Activated T-cell treated with anti-CD3 and anti-CD28 coated beads, Interleukin-2, amount 50 U/mL, for 4 hours (primary cell): ENCODE measurements at places on chromosomes 5 and 9.

GRCh38 chr5:136522217-136522956 lies 157.0 kb upstream of the TRPC7 start:
- no peak for DNase-seq

DNA sequence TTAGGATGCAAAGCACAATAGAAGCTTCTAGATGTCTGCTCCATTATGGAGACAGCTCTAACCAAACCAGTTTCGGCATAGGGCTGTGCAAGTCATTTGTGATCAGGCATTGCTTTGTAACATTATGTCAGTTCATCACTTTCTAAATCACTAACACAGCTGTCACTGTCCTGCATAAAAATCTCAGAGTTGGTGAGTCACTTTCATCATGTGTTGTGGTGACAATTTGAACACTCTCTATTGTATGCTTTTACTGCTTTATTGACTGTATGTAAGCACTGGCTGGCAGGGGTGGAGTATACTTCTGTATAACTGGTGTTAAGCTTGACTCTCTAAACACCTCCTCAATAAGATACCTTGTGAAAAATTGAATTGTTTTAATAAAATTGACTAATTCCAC lies 77.9 kb downstream of the SLCO4C1 start:
- no peak for DNase-seq

GRCh38 chr9:123003466-123003865 lies 30.0 kb upstream of the GPR21 start:
- DNase-seq = no peak

DNA sequence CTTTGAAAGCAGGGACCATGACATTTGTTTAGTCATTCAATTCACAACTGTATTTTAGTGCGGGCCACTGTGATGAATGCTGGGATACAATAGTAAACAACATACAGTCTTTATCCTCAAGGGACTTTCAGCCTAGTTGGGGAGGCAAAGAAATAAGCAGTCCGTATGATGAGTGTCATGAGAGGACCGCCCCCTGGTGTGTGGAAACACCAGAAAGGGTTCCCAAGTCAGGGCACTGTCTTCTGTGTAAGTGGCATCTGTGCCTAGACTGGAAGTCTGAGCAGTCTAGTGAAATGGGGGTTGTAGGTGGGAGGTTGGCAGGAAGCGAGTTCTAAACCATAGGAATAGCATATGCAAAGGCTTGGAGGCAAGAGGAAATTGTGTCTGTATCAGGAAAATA lies 6.8 kb downstream of the C9orf43 start:
- no peak for DNase-seq

GRCh38 chr9:112352209-112352608 lies 18.8 kb upstream of the PTBP3 start:
- no peak for DNase-seq

GRCh38 chr5:98798371-98798770 lies 24.9 kb downstream of the RGMB start:
- no peak for DNase-seq

GRCh38 chr5:57834829-57835608 lies 352.4 kb upstream of the ACTBL2 start:
- no peak for DNase-seq

DNA sequence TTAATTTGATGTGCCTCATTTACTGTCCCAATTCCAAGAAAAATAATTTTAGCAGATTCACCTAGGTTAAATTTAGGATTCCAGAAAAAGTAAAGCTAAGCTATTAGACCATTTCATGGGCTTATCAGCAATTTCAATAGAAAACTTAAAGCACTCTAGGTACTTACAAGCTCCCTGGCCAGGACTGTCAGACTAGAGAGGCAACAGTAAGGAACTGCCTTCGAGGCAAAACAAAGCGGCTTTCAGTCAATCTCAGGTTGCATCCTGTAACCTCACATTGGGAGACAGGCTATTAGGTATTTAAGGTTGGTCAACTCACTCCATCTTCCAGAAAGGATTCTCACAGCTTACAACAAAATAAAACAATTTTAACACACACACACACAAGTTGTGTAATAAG lies 48.7 kb upstream of the FSD1L start:
- DNase-seq = no peak

GRCh38 chr5:40166802-40167201 lies 512.9 kb upstream of the PTGER4 start:
- no peak for DNase-seq

GRCh38 chr5:34735491-34736426 lies 79.6 kb downstream of the RAI14 start:
- no peak for DNase-seq

DNA sequence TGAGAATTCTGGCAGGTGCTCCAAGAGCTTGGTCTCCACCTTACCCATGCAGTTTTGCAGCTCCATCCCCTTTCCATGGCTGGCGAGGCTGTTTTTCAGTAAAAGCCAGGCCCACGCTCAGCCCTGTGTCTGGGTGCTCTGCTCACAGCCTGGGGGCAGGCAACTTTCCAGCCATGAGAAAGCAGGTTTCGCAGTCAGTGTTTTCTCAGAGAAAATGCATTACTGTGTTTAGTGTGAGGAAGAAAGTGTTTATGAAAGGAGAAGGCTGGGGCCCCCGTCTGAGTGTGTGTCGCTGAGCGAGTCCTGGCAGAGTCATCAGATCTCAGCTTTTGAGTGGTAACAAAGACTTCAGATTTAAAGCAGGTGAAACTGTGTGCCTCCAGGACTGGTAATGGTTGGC lies 248.1 kb downstream of the IRX1 start:
- no peak for DNase-seq

GRCh38 chr5:177366528-177367322 lies 9.0 kb downstream of the RGS14 start:
- DNase-seq = no peak

DNA sequence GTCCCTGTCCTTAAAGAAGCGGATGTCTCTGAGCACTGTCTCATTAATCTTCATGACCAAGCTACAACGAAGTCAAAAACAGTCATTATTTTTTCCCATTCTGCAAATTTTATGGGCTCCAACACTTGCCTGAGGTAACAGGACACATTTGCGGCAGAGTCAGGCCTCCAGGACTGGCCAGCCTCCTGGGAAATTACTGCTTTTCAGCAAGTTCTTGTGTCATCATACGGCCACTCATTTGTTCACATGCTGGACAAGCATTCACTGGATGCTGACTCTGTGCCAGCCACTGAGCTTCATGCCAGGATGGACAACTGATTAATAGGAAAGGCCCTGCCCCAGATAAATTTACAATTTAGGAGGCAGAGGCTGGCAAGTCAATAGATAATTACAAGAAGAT lies 305.7 kb downstream of the ACTL7B start:
- DNase-seq = no peak

DNA sequence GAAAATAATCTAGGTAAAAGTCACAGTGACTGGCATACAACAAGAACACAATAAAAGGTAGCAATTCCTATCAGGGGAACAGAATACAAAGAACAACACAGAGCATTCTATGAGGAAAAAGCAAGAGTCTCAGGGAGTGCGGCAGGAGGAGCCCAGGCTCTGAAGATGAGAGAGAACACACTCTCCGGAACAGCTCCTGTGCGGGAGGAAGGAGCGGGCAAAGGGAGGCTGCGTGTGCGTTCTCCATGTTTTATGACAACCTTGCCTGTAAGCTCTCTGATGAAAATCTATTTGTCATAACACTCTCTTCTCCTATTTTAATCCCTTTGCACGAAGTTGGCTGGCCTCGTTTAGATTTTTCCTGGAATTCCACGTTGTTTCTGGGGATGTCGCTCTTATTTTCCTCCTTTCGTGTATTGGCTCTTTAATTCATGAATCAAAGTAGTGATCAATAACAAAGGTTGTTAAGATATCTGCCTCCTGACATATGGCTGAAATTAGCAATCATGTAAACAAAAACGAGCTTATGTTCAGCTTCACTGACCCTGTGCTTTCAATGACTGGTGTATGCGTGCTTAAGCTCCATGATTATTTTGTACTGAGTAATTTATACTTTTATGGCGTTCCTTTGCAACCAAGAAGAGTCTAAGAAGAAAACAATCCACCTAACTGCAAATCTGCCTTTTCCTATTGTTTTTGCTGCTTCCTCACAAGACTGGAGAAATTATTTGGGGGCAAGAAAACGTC lies 109.5 kb downstream of the MYO10 start:
- DNase-seq = no peak

GRCh38 chr9:94577571-94577970 lies 16.1 kb downstream of the FBP2 start:
- DNase-seq = no peak
